ENCODE measurements at places on chromosomes 7 and 10. TPM values are rescaled to one million over a fixed set of nuclear protein-coding genes. Genes with fewer than 3 reads are reported as not detected.

MLXIPL gene
- total RNA-seq = not detected

KRIT1 gene
- 43.0 TPM for total RNA-seq

DNA sequence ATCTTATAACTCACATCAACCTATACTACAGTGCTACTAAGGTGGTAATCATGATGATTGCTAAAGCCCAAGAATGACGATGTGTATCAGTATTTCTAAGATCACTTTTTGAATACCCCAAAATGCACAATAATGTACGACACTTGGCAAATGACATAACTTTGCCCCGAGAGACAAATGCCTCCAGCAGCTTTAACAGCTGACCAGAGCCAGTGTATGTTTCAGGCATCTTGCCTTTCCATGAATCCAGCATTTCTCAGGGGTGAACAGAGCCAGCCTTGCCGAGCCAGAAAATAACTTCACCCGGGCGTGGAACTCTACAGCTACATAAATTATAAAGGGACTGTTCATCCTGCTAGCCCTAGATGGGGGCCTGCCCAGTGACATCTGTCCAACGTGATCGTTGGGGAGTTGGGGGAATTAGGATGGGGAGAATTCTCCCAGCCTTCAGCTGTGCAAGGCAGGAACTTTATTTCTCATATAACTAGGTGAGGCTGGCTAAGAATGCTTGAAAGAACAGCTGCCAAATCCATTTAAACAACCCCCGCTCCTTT is 1.8 kb downstream of the IGFBP3 start:
- DNase-seq = no peak

GRCh38 chr7:121005996-121006584 is 17.6 kb downstream of the CPED1 start:
- no peak for DNase-seq

DNA sequence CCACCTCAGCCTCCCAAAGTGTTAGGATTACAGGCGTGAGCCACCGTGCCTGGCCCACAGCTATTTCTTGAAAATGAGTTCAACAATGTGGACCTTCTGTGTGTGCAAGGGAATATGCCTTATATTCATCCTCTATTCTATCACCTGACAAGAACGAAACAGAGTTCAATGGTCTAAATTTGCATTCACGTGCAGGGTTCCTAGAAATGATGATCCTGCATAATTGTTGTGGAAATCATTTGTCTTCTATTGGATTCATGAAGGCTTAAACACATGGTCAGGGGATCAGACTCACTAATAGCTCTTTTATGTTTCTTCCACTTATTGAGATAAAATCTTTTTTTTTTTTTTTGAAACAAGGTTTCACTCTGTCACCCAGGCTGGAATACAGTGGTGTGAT is 23.7 kb downstream of the PAPSS2 start:
- no peak for DNase-seq

DNA sequence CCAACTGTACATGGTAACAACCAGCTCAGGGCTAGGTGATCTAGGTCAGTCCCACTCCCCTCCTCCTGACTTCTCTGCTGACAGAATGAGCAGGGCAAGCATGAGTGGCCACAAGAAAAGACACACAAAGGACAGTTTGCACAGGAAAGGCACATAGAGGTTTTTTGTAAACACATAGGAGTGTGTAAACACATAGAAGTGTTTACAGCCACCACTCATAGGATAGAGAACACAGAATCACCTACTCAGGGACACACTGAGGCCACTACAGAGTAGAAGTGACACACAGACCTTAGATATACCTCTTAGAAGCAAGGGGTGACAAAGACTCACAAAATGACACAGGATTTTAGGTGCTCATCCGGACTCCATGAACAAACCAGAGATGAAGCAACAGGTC is 19.0 kb downstream of the NUDCD3 start:
- DNase-seq = no peak

GRCh38 chr7:110870926-110871325 is 220.0 kb upstream of the LRRN3 start:
- DNase-seq = no peak

DNA sequence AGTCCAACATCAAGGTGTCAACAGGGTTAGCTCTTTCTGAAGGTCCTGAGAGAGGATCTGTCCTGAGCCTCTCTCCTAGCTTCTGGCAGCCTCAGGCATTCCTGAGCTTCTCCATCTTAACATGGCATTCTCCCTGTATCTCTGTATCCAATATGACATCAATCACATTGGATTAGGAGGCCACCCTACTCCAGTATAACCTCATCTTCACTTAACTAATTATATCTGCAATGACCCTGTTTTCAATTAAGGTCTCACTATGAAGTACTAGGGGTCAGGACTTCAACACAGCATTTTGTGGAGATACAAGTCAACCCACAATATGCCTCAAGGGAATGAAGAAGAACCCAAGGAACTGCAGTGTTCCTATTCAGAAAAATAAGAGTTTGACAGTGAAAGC is 133.8 kb downstream of the RELN start:
- DNase-seq = no peak

DNA sequence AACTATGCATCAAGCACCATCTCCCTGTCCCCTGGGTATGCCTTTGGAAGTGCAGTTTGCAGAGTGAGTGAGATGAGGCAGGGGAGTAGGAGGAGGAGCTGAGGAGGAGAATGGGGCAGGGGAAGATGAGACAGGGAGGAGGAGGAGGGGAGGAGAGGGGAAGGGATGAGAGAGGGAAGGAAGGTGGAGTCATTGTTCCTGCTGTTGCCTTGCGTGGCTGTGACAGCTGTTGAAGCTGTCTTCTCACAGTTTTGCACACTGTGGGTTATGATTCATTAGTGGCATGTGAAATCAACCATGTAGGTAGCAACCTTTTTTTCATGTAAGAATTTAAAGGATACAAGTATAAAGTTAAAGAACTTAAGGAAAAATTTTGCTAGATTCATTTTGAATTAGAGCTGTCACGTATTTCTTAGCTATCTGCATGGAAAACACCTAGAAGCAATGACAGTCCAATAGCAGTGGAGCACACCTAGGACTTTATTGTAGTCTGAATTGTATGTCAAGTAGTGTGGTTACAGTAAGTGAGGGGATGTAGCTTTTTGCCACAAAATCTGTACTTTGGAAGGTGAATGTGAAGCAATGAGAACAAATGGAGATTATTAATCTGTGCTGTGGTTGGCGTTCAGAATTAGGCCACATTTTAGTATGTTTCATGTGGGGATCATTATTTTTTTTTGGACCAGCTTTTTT is 21.7 kb downstream of the CCM2 start:
- no peak for DNase-seq

- no peak for DNase-seq
Measured at GRCh38 chr7:118974836-118975235, 750.3 kb downstream of the ANKRD7 start.

GRCh38 chr10:113045147-113046055 is 95.4 kb downstream of the TCF7L2 start:
- no peak for DNase-seq

GRCh38 chr10:110546077-110546476 is 21.4 kb upstream of the SMC3 start:
- DNase-seq = no peak

GRCh38 chr10:118800920-118801319 is 46.1 kb upstream of the CACUL1 start:
- no peak for DNase-seq

DNA sequence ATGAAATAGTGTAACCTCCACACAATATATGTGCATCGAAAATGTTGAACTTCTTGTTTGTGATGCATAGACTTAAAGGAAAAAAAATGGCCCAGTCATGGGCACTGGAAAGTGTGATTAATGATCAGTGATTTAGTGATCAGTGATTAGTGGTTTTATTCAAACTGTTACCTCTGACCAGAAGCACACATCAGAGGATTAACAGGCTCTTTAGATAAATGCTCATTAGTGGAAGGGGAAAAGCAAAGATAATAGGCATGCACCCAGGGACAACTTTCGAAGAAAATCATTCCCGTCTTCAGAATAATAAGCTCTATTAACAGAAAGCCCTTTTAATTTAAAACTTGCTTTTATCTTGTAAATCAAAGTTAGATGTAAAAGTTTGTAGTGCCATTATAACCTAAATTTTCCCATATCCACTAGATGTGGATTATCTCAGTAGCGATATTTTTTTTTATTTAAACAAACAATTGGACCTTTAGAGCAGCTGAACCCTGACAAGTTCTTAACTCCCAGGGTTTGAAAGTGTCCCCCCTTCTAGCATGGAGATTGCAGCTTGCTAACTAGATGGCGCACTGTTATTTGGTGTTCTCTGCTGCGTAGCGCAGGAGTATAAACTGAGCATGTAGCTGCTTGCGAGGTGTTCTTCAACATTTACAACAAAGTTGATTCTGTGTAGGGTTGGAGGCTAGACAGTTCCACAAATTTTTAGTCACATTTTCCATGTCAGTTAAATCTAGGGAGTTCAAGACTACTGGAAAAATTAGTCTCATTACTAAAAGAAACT is at the start of gene CREB5:
Gene CREB5, plus strand, starts transcription at position 643 of the 787 bp plus-strand sequence. CDS start 397 bp downstream, outside the sequence.
- DNase-seq = no peak

DNA sequence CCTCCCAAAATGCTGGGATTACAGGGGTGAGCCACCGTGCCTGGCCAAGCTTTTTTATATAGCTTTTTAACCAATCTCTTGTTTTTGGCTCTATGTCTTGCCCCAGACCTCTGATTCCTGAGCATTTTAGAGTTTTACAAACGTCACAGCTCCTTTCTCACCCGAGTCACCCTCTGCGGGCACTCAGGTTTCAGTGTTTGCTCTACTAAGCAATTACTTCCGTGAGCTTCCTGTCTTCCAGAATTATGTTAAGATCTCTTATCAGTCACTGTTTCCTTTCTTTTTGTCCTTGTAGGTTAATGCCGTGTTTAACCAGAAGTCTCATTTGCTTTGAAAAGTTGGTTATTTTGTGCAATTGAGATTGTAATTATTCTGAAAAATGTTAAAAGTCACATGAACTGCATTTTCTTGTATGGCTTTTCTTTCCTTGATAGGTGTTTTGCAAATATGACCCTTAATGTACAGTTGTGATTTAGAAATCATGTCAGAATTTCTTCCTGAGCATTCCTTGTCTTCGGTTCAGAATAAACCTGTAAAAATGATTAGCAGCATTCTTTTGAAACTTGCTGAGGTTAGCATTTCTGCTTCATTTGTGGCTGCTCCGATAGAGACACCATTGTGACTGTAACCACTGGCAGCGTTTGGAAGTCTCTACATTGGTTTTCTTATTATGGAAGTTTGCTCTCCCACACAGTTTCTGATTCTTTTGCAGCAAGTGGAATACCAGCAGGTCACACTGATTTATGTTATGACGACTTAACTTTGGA is 4.5 kb upstream of the HKDC1 start:
- no peak for DNase-seq
